Right lobe of liver (tissue), 6 donors: ENCODE measurements at places on chromosomes 2 and 18. TPM values are rescaled to one million over a fixed set of nuclear protein-coding genes. Genes with fewer than 3 reads are reported as not detected.

GRCh38 chr2:230784795-230785194 is 72.2 kb downstream of the CAB39 start:
- H3K4me1 ChIP-seq = no peaks in the 10 kb centered on the region

Gene ANXA4
- 79.3 TPM for total RNA-seq

GRCh38 chr18:21604671-21605070 is 4.2 kb upstream of the ESCO1 start:
- H3K27me3 ChIP-seq = no peaks in the 10 kb centered on the region
- no peak overlapping the region for H3K4me3 ChIP-seq
- H3K4me1 ChIP-seq = no peaks in the 10 kb centered on the region
- peak overlapping the region; percentile 59 for H3K27ac ChIP-seq
- H3K36me3 ChIP-seq = no peaks in the 10 kb centered on the region

DNA sequence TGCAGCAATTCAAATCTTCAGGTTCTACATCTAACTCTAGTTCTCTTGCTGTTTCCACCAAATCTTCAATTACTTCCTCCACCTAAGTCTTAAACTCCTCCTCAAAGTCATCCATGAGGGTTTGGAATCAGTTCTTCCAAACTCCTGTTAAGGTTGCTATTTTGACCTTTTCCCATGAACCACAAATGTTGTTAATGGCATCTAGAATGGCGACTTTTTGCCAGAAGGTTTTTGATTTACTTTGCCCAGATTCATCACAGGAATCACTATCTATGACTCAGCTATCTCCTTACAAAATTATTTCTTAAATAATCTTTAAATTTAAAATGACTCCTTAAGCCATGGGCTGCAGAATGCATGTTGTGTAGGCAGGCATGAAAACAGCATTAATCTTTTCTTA is 368.9 kb upstream of the TNP1 start:
- no peaks in the 10 kb centered on the region for H3K27me3 ChIP-seq
- H3K36me3 ChIP-seq = no peaks in the 10 kb centered on the region
- no peak for DNase-seq
- no peak overlapping the region for H3K27ac ChIP-seq
- H3K4me3 ChIP-seq = no peak overlapping the region

Gene GALNT5
- not detected for total RNA-seq

DNA sequence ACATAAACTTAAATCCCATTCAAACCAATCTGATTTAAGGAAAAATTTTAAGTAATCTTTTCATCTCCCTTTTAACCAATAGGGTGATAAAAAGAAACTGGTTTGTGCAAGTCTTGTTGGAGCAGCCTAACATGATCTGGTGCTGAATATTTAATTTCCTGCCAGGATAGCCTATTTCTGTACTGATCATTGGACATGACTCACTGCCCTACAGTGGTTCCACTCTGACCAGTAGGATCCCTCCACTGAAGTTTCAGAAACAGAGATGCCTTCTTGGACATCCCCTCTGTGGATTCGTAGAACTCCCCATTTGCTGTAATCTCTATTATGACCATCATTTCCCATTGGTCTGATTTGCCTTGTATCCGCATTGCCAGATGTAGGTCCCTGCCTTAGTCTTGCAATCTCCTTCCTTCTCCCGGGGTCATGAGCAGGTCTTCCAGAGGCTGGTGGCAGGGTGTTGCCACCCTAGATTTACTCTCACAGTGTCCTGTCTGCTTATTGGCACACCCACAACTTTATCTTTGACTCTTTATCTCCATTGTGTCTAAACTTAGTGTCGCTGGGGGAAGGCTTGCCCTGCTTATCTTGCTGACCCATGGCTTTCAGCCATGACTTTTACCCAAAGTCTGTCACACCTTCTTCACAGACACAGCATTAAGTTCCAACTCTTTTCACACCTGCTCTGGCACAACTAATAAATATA is 12.3 kb upstream of the SETBP1 start:
- no peaks in the 10 kb centered on the region for H3K4me1 ChIP-seq
- no peak overlapping the region for H3K27ac ChIP-seq
- no peaks in the 10 kb centered on the region for H3K36me3 ChIP-seq
- no peak for DNase-seq
- no peaks in the 10 kb centered on the region for H3K27me3 ChIP-seq
- no peak overlapping the region for H3K4me3 ChIP-seq

Gene WNT10A
- total RNA-seq = not detected

- H3K36me3 ChIP-seq = no peaks in the 10 kb centered on the region
- H3K4me3 ChIP-seq = no peak overlapping the region
- no peaks in the 10 kb centered on the region for H3K4me1 ChIP-seq
- peak overlapping the region; percentile 21 for H3K27ac ChIP-seq
- no peak for DNase-seq
- H3K27me3 ChIP-seq = no peaks in the 10 kb centered on the region
Measured at GRCh38 chr18:58788971-58789875, 75.5 kb upstream of the ZNF532 start.

Gene SPATA3
- total RNA-seq = not detected

Gene KCNK3
- total RNA-seq = 0.43 TPM

DNA sequence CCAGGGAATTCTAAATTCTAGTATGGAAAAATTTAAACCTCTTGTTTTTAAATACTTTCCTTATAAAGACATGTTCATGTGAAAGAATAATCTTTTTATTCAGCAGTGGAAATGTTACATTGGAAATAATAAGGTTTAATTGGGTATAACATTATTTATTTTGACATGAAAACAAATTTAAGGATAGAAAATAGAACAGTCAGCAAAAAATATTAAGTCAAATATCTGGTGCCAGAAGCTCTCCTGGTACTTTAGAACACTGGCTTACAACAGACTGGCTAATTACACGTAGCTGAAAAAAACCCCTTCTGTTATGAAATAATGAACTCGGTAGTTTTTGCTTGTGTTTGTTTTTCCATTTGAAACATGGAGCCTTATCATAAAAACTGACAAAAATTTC is 447.9 kb downstream of the DSEL start:
- no peak overlapping the region for H3K4me3 ChIP-seq
- H3K4me1 ChIP-seq = no peaks in the 10 kb centered on the region
- H3K36me3 ChIP-seq = no peaks in the 10 kb centered on the region
- no peaks in the 10 kb centered on the region for H3K27me3 ChIP-seq

- no peak for DNase-seq
- H3K36me3 ChIP-seq = no peaks in the 10 kb centered on the region
- no peaks in the 10 kb centered on the region for H3K4me1 ChIP-seq
- H3K27me3 ChIP-seq = no peaks in the 10 kb centered on the region
- no peak overlapping the region for H3K27ac ChIP-seq
Measured at GRCh38 chr2:140596447-140596846, 1534.4 kb downstream of the LRP1B start.

GRCh38 chr2:122081751-122082150 is 326.3 kb downstream of the TSN start:
- no peak overlapping the region for H3K4me3 ChIP-seq
- no peaks in the 10 kb centered on the region for H3K36me3 ChIP-seq
- no peak overlapping the region for H3K27ac ChIP-seq
- no peaks in the 10 kb centered on the region for H3K27me3 ChIP-seq
- no peak for DNase-seq

DNA sequence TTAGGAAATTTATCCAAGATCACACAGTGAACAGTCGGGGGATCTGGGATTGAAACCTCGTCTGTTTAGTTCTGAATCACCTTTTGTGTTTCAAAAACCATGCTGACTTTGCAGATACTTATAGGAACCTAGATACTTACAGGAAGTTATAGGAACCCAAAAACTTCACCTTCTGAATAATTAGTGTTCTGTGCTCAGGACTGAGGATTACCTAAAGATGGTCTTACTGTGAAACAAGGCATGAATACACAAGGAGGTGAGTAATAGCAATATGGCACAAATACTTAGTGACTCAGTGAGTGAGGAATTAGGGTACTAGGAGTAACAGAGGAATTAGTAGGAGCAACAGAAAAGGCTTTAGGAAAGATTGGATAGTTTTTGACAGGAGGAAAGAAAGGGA is 145.5 kb downstream of the LRATD1 start:
- no peaks in the 10 kb centered on the region for H3K27me3 ChIP-seq
- H3K4me1 ChIP-seq = no peaks in the 10 kb centered on the region
- H3K4me3 ChIP-seq = no peak overlapping the region
- H3K27ac ChIP-seq = no peak overlapping the region
- no peak for DNase-seq

DNA sequence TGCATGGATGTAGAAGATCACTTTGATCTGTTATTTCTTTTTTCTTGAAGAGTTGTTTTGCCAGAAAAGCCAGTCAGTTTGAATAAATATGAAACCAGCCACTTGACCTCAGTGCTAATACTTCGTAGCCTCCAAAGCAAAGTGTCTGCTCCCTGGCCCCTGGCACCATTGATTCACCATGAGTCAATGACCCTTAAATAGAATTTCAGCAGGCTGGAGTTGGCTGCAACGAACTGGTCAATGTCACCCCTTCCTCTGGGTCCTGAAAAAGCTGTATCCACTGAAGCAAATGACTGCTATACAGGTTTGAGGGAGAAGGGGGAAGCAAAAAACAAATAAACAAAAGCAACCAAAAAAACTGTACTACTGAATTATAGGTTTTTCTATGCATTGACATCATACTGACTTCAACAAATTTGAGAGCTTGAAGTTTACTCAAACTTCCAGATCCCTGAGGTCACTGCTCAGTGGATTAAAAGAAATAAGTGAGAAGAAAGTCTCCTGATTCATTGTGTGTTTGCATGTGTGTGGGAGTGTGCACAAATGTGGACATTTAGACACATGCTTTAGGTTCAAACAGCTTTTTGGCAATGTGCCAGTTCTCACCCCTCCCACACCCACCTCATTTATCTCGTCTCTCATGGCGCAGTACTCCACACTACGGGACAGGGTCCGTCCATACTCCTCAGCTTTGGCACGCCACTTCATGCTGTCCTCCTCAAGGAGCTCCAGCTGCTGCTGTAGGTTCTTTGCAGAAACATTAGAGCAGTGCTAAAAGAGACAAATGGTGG is 58.1 kb upstream of the TTN start:
- H3K4me3 ChIP-seq = no peak overlapping the region
- H3K36me3 ChIP-seq = no peaks in the 10 kb centered on the region
- no peaks in the 10 kb centered on the region for H3K4me1 ChIP-seq
- H3K27me3 ChIP-seq = no peaks in the 10 kb centered on the region
- no peak overlapping the region for H3K27ac ChIP-seq

Gene TMEM198
- total RNA-seq = 1.3 TPM

GRCh38 chr2:86632672-86633071 is 9.0 kb upstream of the RNF103 start:
- peaks cover 60% of the 10 kb centered on the region for H3K4me1 ChIP-seq
- no peaks in the 10 kb centered on the region for H3K27me3 ChIP-seq
- peak overlapping the region; percentile 26 for H3K4me3 ChIP-seq
- no peaks in the 10 kb centered on the region for H3K36me3 ChIP-seq
- H3K27ac ChIP-seq = peak overlapping the region; percentile 69

DNA sequence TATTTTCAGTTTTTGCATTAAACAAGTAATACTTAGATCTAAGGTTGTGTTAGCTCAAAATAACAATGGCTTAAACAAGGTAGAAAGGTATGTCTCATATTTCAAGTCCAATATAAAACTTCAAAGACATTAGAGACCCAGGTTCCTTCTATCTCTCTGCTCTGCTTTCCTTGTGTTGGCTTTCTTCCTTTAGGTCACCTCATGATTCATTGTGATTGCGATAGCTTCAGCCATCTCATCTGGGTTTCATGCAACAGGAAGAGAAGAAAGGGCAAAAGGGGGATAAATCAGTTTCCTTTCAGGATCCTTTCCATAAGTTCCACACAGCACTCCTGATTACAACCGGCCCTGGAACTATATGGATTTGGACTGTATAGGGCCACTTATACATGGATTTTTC is 16.0 kb upstream of the TBR1 start:
- H3K27me3 ChIP-seq = no peaks in the 10 kb centered on the region
- H3K4me3 ChIP-seq = no peak overlapping the region
- H3K36me3 ChIP-seq = peaks cover 12% of the 10 kb centered on the region

Gene CFAP53
- total RNA-seq = 0.13 TPM

- no peaks in the 10 kb centered on the region for H3K36me3 ChIP-seq
- peak overlapping the region; percentile 30 for H3K4me3 ChIP-seq
Measured at GRCh38 chr2:38528008-38528442, 74.7 kb downstream of the HNRNPLL start.

DNA sequence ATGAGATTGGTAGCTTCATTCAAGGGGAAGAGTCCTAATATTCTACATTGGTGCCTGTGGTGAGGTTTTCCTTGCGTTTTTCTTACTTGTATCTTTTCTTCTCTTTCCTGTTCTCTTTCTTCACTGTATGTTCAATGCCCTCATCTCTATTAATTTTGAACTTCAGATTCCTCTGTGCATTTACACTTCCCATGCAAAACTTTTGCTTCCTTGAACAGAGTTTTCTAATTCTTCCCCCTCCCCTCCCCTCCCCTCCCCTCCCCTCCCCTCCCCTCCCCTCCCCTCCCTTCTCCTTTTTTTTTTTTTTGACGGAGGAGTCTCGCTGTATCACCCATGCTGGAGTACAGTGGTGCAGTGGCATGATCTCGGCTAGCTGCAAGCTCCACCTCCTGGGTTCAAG is 388.3 kb downstream of the LRRTM1 start:
- DNase-seq = no peak
- no peaks in the 10 kb centered on the region for H3K27me3 ChIP-seq
- no peak overlapping the region for H3K4me3 ChIP-seq
- H3K4me1 ChIP-seq = no peaks in the 10 kb centered on the region
- no peaks in the 10 kb centered on the region for H3K36me3 ChIP-seq
- no peak overlapping the region for H3K27ac ChIP-seq

GRCh38 chr2:231457101-231457500 is 7.2 kb downstream of the NCL start:
- H3K4me1 ChIP-seq = no peaks in the 10 kb centered on the region
- peaks cover 83% of the 10 kb centered on the region for H3K36me3 ChIP-seq
- no peak overlapping the region for H3K27ac ChIP-seq
- DNase-seq = no peak
- no peaks in the 10 kb centered on the region for H3K27me3 ChIP-seq
- H3K4me3 ChIP-seq = no peak overlapping the region

Gene SGPP2
- total RNA-seq = 0.14 TPM

GRCh38 chr2:44623622-44624351 is 262.0 kb downstream of the CAMKMT start:
- no peaks in the 10 kb centered on the region for H3K27me3 ChIP-seq
- no peaks in the 10 kb centered on the region for H3K36me3 ChIP-seq
- H3K27ac ChIP-seq = no peak overlapping the region
- H3K4me1 ChIP-seq = no peaks in the 10 kb centered on the region

DNA sequence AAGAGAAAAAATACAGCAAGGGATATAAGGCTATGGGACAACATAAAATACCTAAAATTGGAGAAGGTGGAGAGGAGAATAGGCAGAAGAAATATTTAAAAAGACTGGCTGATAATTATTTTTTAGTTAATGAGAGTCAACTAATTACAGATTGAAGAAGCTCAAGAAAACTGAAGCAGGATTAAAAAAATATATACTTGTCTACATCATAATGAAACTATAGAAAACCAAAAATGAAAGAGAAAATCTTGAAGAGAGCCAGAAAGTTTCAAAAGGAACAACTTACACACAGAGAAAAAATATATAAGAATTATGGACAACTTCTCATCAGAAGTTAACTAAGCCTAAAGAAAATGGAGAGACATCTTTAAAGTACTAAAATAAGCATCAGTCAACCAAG is 62.9 kb upstream of the APCDD1 start:
- no peaks in the 10 kb centered on the region for H3K4me1 ChIP-seq
- no peaks in the 10 kb centered on the region for H3K36me3 ChIP-seq
- no peaks in the 10 kb centered on the region for H3K27me3 ChIP-seq
- DNase-seq = no peak
- no peak overlapping the region for H3K27ac ChIP-seq
- H3K4me3 ChIP-seq = no peak overlapping the region

GRCh38 chr2:172394002-172394401 is 33.4 kb upstream of the ITGA6 start:
- H3K27me3 ChIP-seq = no peaks in the 10 kb centered on the region
- no peak overlapping the region for H3K27ac ChIP-seq
- peaks cover 6% of the 10 kb centered on the region for H3K4me1 ChIP-seq
- H3K4me3 ChIP-seq = no peak overlapping the region
